BJ (cell line): ENCODE measurements at places on chromosomes 6 and 20. TPM values are rescaled to one million over a fixed set of nuclear protein-coding genes. Genes with fewer than 3 reads are reported as not detected.

DNA sequence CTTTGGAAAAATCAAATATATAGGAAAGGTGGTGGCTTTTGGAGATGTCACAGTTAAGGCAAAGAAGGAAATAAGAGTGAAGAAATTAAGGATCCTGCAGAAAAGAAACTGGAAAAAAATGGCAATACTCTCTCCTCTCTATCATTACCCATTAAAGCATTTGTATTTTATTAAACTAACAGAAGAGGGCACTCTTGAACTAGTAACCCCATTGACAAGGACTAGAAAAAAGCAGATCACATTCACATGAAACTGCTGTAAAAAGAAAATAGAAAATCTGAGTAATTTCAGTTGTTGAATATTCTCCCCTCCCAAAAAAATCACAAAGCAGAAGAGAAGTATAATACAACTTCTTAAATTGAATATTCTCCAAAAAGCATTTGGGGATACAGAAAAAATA lies 104.1 kb upstream of the SLC35B3 start:
- DNase-seq = no peak

DNA sequence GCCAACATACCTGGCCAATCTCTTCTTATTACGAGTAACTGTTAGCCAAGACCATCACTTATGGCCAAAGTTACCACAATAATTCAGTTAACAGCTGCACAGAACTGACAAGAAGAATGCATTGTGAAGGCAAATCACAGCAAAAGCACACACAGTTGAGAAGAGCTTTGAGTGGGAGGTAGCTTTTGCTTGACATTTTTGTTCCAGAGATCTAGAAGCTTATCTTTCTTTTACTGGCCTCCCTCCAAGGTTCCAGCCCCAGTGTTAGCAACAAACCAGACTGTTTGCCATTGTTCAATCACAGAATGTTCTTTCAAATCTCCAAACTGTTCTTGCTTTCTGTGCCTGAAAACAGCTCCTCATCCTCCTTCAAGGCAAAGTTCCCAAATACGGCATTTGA lies 35.9 kb upstream of the IRAK1BP1 start:
- DNase-seq = no peak

DNA sequence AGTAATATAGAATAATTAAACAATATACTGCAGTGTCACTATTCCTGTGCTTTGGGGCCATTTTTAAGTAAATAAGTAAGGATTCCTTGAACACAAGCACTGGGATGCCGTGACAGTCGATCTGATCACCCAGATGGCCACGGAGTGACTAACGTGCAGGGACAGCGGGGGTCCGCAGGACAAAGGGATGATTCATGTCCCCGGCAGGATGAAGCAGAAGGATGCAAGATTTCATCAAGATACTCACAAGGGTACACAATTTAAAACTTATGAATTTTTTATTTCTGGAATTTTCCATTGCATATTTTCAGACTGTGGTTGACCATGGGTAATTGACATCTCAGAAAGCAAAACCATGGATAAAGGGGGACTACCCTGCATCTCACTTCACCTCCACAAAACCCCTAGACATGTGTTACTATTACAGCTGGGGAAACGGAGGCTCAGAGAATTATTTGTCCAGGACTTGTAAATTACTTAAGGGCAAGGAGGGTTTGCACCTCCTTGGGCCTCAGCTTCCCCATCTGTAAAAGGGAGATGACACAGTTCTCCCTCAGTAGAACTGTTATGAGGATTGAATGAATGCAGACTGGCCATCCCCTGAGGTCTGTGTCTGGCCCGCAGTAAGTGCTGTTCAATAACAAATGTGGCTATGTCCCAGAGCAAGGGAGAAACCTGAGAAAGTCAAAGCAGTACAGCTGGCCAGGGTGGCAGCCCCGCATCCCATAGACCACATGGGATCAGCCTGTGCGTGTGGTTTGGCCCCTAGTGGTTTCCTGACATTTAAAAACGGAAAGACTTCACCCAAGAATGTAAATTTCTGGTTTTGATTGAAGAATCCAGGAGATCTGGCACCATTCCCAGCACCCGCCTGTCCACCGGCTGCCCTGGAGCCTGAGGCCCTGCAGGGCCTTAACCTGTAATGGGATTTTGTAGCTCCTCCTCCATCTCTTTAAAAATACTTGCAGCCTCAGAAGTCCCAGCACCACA lies 235.5 kb downstream of the BMP7 start:
- peak; percentile 64 for DNase-seq

GRCh38 chr20:35171438-35171752 lies 477 bp upstream of the PROCR start:
- DNase-seq = no peak

- no peak for DNase-seq
Measured at GRCh38 chr20:51206032-51206662, 183.2 kb upstream of the KCNG1 start.

- DNase-seq = no peak
Measured at GRCh38 chr6:36925809-36926208, 28.7 kb upstream of the PI16 start.

GRCh38 chr6:16778521-16778920 lies 17.3 kb upstream of the ATXN1 start:
- DNase-seq = no peak

PDE10A gene
- 0.36 and 0.40 TPM in 2 replicates for polyA plus RNA-seq

- DNase-seq = no peak
Measured at GRCh38 chr6:111603040-111603439, 2.6 kb downstream of the TRAF3IP2 start.

IL20RA gene
- not detected in 2 replicates for polyA plus RNA-seq

KCNK15 gene
- polyA plus RNA-seq = 0.58 and 0.82 TPM in 2 replicates

- no peak for DNase-seq
Measured at GRCh38 chr20:7723284-7723683, 217.0 kb downstream of the HAO1 start.

DNA sequence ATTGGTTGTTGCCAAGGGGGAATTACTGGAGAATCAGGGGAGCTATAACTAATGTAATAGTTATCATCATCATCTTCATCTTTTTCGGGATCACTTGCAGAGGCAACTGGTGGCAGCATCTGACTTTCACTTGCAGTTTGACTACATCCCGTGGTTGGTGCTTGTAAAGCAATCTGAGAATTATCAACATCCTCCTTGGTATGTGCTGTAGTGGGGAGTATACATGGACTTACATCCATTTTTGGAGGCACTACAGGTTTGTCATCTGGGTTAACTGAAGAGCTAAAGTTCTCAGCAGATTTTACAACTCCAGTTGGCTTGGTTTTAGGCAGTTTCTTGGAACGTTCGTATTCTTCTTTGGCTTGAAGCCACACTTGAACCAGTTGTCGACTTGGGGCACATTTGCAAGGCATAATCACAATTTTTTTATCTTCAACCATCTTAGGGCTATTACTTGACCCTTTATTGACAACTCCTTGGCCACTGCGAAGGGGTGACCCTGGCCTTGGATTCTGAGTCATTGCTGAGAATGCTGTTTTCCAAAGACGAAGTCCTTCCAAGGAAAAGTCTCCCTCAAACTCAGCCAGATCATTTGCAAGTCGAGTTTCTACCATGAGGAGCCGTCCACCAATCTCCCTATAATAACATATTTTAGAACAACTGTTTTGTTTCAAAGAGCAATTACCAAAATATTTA lies 115.5 kb downstream of the REV3L start:
- no peak for DNase-seq

DNA sequence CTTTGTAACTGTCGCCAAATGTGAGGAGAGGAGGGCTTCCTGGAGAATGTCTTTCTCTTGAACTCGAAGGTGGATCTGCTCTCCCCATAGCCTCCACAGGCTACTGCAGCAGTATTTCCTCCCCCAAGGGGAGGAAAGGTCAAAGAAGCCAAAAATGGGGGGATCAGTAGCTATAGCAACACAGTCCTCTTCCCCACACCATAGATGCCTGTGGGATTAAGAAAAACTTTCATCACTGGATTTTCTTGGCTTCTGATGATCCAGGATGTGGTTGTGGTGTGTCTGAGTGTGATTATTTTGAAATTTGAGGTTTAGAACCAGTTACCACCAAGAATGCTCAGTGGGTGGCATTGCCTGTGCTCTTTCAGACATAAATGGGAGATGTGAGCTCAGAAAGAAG lies 140.1 kb upstream of the SPACA1 start:
- peak; percentile 12 for DNase-seq

NOX3 gene
- polyA plus RNA-seq = not detected in 2 replicates
